ENCODE measurements at places on chromosomes 3 and 15. TPM values are rescaled to one million over a fixed set of nuclear protein-coding genes. Genes with fewer than 3 reads are reported as not detected.

DNA sequence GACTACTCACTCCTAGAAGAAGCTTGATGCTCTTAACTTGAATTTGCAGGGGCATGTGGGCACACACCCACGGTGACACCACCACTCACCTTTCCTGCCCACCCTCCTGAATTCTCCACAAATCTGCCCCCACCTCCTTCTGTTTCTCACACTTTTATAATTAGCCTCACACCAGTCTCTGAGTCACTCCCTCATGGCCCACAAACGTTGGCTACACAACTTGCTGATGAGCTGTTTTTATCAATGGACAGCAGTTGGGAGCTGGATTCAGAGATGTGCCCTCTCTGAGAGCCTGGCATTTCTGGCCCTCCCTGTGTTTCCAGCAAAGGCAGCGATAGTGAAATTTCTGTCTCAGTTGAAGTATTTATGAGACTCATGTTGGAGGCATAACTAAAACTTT is 1.3 kb downstream of the COLQ start:
- no peak for DNase-seq

- no peak for DNase-seq
Observed at GRCh38 chr3:13517253-13517977, 31.5 kb upstream of the FBLN2 start.

DNA sequence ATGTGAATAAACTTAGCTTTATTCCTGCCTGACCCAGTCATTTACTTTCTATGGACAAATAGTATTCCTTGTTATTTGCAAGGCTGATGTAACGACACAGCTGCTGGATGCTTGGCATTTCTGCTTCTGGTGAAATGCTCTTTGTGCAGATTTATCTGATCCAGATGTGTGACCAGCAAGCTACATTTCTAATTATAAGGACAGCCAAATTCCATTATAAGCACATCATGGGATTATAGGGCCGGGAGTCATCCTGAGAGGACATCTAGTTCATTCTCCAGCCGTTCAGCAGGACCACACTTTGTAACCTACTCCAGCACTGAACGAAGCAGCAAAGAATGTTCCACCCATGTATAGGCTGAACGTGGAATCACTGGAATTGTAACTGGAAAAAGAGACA is 42.9 kb downstream of the FNDC3B start:
- no peak for DNase-seq

GRCh38 chr3:69370156-69370883 is 15.6 kb downstream of the FRMD4B start:
- no peak for DNase-seq

SLC28A2 gene
- polyA plus RNA-seq, result 0.42 TPM

GRCh38 chr3:152779653-152780052 is 55.3 kb upstream of the P2RY1 start:
- DNase-seq, result no peak

DNA sequence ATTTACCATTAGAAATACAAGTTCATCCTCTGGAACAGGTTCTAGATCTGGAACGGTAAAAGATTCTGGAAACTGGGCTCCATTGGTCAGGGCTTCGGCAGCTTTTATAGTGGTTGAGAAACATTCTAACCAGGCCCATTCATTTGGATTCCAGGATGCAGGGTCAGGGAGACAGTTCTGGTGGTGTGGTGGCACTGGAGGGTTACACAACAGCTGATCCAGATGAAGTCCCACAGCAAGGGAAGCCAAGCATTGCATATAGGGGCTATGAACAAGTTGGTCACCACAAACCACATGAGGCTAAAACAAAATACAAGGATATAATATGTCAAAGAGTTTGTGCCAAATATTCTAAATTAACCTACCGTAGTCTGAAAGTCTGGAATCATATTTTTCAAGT is 43.0 kb downstream of the FBXL22 start:
- DNase-seq, result no peak

- no peak for DNase-seq
Observed at GRCh38 chr3:69774029-69774428, 34.8 kb downstream of the MITF start.

DPPA2 gene
- polyA plus RNA-seq, result 0.85 TPM

ATP8B4 gene
- polyA plus RNA-seq, result 4.0 TPM

GRCh38 chr3:56630966-56631365 is 52.1 kb downstream of the TASOR start:
- DNase-seq, result no peak

GADL1 gene
- 0.60 TPM for polyA plus RNA-seq

DNA sequence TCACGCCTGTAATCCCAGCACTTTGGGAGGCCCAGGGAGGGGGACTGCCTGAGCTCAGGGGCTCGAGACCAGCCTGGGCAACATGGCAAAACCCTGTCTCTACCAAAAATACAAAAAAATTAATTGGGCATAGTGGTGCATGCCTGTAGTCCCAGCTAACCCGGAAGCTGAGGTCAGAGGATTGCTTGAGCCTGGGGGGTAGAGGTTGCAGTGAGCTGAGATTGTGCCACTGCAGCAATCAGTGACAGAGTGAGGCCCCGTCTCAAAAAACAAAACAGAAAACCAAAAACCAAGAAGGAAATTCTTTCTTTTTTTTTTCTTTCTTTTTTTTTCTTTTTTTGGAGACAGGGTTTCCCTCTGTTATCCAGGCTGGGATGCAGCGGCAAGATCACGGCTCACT is 3.5 kb downstream of the SPATA12 start:
- DNase-seq, result no peak

DNA sequence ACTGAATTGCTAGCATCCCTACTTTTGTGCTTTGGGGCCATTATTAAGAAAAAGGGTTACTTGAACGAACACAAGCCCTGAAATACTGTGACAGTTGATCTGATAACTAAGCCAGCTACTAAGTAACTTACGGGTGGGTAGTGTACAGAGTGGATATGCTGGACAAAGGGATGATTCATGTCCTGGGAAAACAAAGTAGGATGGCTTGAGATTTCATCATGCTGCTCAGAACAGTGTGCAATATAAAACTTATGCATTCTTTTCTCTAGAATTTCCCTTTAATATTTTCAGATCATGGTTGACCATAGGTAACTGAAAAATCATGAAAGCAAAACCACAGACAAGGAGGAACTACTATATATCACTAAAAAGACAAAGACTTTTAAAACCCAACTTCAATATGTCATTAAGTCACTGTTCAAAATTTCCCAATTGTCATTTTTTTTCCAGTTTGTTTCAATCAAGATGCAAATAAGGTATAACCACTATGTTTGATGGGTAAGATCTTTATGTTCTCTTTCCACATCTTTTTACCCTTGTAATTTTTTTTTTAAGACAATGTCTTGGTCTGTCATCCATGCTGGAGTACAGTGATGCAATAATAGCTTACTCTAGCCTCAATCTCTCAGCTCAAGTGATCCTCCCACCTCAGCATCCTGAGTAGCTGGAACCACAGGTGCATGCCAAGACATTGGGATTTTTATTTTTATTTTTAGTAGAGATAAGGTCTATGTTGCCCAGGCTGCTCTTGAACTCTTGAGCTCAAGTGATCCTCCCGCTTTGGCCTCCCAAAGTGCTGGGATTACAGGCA is 67.7 kb downstream of the IFT80 start:
- no peak for DNase-seq

- DNase-seq, result no peak
Observed at GRCh38 chr3:102302020-102302419, 132.8 kb upstream of the ZPLD1 start.

GRCh38 chr3:177516158-177517011 is 319.1 kb upstream of the TBL1XR1 start:
- peak; percentile 79 for DNase-seq

- DNase-seq, result no peak
Observed at GRCh38 chr3:129599607-129600006, 6.9 kb downstream of the PLXND1 start.

DNA sequence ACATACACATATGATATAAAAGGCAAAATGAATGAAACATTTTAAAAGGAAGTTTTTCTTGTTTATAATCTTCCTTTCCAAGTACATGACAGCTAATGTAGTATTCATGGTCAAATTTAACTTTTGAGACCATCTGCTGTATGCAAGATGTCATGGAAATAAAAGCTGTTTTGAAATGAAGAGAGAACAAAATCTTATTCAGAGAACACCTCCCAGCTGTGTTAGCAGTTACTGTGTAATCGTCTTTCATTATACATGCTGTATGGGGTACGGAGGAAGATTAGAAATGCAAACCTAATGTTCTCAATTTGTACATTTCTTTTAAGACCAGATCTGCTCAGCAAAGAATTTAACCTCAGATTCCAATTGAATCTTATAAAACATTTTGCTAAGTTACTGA is 1182.3 kb downstream of the OTOL1 start:
- DNase-seq, result no peak
